ENCODE measurements at places on chromosomes 16 and 17.
A peak's percentile ranks its signal among the peaks of the same experiment; 100 is the strongest.

GRCh38 chr17:44132275-44132821 lies 8.9 kb upstream of the HDAC5 start:
- DNase-seq, result peak; percentile 14

- DNase-seq, result no peak
Observed at GRCh38 chr16:81810894-81811538, 31.9 kb downstream of the PLCG2 start.

GRCh38 chr17:81948635-81949378 lies 1.8 kb upstream of the MYADML2 start:
- no peak for DNase-seq

DNA sequence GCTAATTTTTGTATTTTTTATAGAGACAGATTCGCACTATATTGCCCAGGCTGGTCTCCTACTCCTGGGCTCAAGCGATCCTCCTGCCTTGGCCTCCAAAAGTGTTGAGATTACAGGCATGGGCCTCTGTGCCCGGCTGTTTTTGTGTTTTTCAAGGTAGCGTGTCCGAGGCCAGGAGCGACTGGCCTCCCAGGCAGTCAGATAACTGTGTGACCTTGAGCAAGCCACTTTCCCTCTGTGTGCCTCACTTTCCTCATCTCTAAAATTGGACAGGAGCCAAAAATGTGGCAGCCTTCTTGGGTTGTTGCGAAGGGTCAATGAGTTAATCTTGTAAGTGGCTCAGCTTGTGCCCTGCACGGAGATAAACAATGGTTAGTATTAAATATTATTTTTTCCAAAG lies 2.4 kb downstream of the ABCC1 start:
- no peak for DNase-seq

GRCh38 chr16:20814784-20815183 lies 8.5 kb downstream of the REXO5 start:
- DNase-seq, result no peak

GRCh38 chr16:6229186-6229585 lies 1103.5 kb upstream of the RBFOX1 start:
- no peak for DNase-seq

DNA sequence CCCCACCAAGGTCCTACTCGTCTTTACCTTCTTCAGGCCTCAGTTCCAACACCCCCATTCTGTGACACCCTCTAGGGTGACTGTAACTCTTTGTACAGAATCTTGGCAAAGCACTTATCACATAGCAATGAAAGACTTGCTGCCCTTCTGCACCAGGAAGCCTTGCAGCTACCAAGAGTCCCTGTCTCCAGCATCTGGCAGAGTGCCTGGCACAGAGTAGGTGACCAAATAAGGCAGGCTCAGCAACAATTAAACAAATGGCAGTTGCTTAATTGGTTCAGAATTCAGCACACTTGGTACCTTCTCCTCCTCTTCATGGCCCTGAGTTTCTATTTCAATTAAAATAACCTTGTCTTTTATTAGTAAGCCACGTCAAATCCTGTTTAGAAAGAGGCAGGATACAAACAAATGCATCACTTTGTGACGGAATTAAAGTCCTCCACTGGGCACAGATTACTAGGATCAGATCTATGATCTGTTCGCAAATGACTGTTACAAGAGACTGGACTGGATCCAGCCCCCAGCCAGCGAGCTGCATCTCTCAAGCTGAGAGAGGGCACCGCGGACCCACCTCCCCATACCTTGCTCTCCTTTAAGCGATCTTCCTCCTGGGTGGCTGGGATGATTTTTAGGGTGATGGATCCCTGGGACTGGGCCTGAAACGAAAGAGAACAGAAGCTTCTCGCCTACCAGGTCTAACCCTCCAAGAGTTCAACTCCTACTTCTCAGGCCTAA lies 9.4 kb downstream of the MPP3 start:
- no peak for DNase-seq

- no peak for DNase-seq
Observed at GRCh38 chr16:85525420-85526184, 87.5 kb upstream of the GSE1 start.

GRCh38 chr17:14926526-14927122 lies 338.5 kb downstream of the PMP22 start:
- peak; percentile 77 for DNase-seq
